ENCODE measurements at places on chromosomes 6 and 20.

DNA sequence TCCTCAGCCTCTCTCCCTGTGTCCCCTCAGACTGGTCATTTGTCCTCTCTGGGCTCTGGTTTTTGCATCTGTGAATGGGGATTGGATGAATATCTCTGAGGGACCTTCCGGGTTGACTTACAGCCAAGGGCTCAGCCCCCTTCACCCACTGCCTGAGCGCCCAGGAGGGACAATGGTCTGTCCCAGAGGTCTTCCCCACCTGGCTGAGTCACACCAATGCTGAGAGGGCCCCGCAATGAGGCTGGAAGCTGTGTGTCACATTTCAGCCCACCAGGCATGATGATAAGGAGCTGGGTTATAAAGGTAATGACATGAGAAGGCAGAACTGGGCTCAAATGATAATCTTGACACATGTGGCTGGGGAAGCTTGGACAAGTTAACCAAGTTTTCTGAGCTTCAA, 70.5 kb downstream of the TOX2 start:
- DNase-seq: no peak

- no peak for DNase-seq
These were observed 189.4 kb downstream of the FNDC1 start for GRCh38 chr6:159358562-159358961.

- no peak for DNase-seq
These were observed 540 bp upstream of the ZSCAN12 start for GRCh38 chr6:28400122-28400451.

- DNase-seq: no peak
These were observed 224.3 kb downstream of the TMEM242 start for GRCh38 chr6:157098999-157099398.

DNA sequence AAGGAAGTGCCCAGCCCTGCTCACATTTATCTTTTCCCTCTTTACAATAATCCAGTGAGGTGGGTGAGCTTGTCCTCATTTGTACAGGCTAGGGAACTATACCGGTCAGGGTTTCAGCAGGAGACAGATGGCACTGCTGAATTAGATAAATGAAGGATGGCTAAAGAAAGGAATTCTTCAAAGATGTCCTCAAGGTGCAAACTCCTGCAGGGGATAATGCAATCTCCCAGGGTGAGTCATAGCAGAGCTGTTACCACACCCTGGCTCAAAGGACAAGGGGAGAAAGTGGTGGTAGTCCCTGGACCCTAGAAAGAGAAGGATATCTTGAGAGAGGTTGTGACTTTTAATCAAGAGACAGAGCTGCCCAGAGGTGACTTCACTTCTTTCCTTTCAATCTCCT, 66.7 kb downstream of the RFPL4B start:
- no peak for DNase-seq

GRCh38 chr6:14865531-14866100, 380.3 kb upstream of the JARID2 start:
- peak; percentile 100 for DNase-seq

GRCh38 chr6:75613056-75613501, 11.4 kb downstream of the SENP6 start:
- no peak for DNase-seq

GRCh38 chr20:33863440-33864323, 52.5 kb downstream of the CHMP4B start:
- DNase-seq: no peak

- DNase-seq: no peak
These were observed 696.7 kb downstream of the RNF144B start for GRCh38 chr6:19083801-19084200.

- DNase-seq: no peak
These were observed 336.6 kb downstream of the SYNE1 start for GRCh38 chr6:152300517-152300916.

- no peak for DNase-seq
These were observed 3.2 kb upstream of the ZMYND8 start for GRCh38 chr20:47359530-47360296.

DNA sequence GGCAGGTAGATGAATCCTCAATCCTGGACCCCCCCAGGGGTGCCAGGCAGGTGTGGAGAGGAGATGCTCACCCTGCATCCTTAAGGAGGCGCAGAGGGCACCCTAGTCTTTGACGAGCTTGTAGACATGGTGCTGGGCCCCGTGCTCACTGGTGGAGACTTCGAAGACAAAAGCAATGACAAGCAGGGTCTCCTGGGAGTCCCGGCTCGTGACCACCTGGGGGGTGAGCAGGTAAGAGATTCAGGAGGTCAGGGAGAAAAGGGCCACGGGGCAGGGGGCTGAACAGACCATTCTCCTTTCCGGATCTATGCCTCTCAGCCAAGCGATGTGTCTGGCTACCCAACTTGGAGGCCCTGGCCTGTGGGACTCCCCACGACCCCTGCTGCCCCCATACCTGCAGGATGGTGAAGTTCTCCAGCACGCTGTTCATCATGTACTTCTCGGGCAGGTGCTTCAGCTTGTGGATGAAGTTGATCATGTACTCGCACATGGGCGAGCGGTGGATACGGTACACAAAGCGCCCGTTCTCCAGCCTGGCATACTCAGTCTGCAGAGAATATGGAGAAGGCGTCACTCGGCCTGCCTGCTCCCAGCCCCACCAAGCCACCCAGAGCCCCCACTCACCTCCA, 6.9 kb downstream of the RPL10A start:
- DNase-seq: no peak

GRCh38 chr6:10166031-10166430, 248.8 kb downstream of the TFAP2A start:
- DNase-seq: no peak

DNA sequence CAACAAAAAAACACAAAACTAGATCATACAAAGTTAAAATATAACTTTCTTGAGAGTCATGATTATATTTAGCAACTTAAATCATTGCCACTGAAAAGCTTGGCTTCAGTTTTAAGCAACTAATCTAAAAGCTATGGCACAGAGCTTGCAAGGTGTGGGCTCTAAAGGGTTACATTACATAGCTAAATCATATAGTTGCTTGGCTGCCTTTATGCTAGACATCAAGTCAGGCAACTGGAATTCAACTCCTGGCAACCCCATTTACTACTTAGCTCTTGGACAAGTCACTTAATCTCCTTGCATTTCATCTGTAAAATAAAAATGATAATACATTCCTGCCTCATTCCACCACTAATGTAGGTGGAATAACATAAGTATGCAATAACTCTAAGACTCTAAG, 40.9 kb upstream of the GCM1 start:
- no peak for DNase-seq

- DNase-seq: no peak
These were observed 640.2 kb downstream of the PTPRT start for GRCh38 chr20:42549496-42549895.

GRCh38 chr6:170415318-170415717, 108.8 kb downstream of the FAM120B start:
- no peak for DNase-seq

GRCh38 chr6:110324548-110324947, 33.6 kb downstream of the METTL24 start:
- DNase-seq: no peak

DNA sequence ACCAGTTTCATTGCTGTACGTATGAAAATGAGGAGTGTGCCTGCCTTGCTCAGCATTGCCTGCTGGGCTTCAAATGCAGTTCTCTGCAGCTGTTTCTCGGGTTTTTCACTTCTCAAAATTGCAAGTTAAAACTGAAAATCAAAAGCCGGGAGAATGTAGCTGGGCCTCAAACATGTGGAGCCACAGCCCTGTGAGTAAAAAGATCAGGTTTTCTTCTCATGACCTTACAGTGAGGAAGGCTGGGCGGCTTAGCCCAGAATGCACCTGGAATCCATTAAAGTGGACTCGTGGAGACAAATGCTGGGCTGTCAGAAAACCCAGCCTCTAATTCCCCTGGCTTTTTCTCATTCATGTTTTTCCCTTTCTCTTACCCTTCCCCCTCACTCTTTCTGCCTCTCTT, 34.4 kb downstream of the DSE start:
- no peak for DNase-seq

GRCh38 chr6:155351273-155352129, 37.2 kb upstream of the TFB1M start:
- DNase-seq: no peak

- DNase-seq: no peak
These were observed 69.3 kb downstream of the ALDH8A1 start for GRCh38 chr6:134880487-134881190.

DNA sequence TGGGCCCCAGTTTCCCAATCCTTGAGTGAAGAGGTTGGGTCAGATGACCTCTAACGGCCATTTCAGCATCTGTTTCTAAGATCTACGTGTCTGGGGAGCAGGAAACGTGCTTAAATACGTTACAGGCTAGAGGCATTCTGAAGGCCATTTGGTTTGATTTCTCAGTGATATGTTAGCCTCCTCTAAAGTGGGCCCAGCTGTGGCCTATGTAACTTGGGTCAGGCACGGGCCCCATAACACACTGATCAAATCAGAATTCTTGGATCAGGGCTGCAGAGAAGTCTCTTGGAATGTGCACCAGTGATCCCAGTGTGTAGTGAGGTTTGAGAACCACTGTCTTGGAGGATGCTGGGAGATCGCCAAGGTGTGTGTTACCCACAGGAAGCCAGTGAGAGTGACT, 36.1 kb upstream of the TGM3 start:
- no peak for DNase-seq

DNA sequence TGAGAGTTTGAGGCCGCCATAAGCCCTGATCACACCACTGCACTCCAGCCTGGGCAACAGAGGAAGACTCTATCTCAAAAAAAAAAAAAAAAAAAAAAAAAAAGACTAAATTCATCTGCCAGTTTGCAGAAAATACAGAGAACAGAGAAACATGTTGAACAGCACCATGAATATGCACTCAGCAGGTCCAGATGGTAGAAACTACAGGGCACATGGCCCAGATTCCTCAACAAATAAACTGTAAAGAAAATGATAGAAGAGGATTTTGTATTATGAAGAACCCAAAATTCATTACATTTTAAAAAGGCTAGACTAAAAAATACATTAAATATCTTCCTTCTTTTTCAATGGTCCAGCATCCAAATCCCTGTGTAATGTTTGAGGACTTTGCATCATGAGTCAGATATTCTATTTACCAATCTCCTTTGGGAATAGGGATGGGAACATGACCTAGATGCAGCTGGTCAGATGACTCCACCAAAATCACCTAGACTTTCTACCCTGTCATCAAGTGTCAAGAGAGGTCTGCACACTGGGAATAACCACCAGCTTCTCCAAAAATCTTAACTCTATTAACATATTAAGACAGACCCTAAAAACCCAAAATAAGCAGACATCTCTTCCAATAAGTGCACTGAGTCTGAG, 189.1 kb upstream of the TCF21 start:
- no peak for DNase-seq

DNA sequence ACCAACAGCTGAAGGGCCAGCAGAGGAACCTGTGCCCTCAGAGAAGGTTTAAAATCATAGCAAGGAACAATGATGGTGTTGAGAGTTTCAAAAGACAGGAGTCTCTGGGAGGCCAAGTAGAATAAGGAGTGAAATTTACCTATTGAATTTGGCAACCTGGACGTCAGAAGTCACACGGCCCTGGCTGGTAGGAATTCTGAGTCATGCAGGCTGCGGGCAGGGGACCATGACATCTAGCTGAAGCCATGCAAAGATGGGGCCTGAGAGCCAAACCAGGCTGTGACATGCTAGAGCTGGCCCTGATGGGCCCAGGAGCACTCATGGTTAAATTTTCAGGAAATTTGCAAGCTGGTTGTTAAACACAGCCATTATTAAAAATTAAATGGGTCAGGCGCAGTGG, 64.0 kb upstream of the SNX9 start:
- DNase-seq: no peak

- DNase-seq: no peak
These were observed 17.5 kb downstream of the PTK7 start for GRCh38 chr6:43093436-43094289.

DNA sequence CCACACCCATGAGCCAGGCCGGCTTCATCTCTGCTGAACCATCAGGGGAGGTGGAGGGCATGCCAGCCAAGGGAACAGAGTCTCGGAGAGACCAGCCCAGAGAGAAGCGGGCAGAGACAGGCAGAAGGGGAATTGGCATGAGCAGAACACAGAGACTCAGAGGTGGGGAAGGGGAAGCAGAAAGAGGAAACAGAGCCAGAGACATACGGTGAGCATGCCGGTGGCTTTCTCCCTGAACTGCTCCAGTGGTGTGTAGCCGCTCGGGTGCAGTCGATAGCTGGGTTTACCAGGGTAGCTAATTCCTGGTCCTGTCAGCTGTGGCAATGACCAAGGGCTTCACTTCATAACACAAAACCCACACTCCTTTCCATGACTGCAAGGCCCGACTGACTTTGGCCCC, 83.6 kb upstream of the CCDC167 start:
- DNase-seq: no peak

GRCh38 chr6:144678844-144679243, 393.7 kb downstream of the UTRN start:
- DNase-seq: peak; percentile 74

DNA sequence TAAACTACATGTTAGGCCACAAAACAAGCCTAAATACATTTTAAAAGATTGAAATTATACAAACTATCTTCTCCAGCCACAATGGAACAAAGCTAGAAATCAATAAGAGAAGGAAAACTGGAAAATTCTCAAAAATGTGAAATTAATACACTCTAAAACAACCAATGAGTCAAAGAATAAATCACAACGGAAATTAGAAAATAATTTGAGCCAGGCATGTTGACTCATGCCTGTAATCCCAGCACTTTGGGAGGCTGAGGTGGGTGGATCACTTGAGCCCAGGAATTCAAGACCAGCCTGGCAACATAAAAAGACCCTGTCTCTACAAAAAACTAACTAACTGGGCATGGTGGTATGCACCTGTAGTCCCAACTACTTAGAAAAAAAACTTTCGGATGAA, 6.3 kb upstream of the WFDC13 start:
- no peak for DNase-seq

DNA sequence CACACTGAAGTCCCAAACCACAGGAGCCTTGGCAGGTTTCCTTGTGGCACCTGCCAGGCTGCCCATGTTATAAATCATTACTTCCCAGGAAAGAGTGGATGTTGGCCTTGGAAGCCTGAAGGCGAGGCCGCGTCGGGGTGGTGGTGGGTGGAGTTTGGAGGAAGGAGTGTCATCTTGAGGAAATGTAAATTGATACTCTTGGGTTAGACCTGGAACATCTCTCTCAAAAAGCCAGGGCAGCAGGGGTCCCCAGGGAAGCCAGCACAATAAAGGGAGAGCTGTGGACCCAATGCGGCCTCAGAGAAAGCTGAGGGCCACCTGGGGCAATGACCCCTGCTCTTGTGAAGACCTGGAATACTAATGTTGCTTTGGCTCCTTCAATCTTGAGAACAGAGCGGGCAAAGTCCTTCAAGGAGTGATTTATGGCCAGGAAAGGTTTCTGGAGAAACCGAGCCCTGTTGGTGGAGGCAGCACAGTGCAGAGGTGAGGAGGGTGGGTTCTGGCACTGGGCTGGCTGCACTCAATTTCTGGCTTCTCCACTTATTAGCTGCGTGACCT, 26.3 kb upstream of the TRAF3IP2 start:
- no peak for DNase-seq

Data from AML-193 (cell line).